ENCODE measurements at places on chromosomes 3 and 15.

- DNase-seq = no peak
These were observed 89.2 kb upstream of the MITF start for GRCh38 chr3:69650066-69650419.

GRCh38 chr15:28100516-28101195 is 1.5 kb upstream of the OCA2 start:
- no peak for DNase-seq

- DNase-seq = no peak
These were observed 1.2 kb upstream of the USF3 start for GRCh38 chr3:113697500-113698090.

DNA sequence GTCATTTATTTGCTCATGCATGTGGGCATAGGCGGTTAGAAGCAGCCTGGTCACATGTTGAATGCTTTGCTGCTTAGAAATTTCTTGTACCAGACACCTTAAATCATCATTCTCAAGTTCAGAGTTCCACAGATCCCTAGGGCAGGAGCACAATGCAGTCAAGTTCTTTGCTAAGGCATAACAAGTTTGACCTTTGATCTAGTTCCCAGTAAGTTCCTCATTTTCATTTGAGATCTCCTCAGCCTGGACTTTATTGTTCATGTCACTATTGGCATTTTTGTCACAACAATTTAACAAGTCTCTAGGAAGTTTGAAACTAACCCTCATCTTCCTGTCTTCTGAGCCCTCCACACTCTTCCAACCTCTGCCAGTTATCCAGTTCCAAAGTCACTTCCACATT is 22.8 kb downstream of the HGD start:
- no peak for DNase-seq

GRCh38 chr3:27680517-27681246 is 41.4 kb downstream of the EOMES start:
- DNase-seq = no peak

GRCh38 chr3:126704494-126705214 is 614 bp downstream of the CHCHD6 start:
- DNase-seq = no peak

DNA sequence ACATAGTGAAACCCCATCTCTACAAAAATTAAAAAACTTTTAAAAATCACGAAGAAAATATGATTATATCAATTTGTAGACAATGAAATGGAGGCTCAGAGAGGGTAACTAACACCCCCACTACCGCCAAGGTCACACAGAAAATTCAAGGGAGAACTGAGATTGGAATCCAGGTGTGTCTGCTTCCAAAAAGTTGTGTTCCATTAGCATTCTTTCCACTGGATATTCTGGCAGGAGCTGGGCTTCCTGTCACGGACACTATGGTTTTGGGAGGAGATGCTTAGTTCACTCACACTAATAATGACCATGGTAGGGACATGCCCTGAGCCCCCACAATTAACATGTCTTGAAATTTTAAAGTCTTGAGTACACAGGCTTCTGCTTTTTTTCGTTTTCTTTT is 28.8 kb downstream of the CTSH start:
- no peak for DNase-seq

DNA sequence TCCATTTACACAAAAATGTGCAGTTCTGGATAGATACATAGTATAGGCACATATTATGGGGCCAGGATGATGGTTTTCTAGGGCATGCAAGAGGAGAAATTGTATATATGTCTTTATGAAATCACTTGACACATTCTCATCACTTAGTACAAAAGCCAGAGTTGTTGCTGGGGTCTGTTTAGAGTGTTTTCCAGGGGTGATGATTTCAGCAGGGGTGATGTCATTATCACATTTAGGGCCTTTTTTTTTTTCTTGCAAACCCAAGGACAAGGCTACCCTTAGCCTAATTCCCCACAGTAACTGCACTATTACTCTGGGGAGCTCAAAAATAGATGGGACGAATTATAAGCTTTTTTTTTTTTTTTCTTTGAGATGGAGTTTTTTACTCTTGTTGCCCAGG is 3.6 kb downstream of the ZNF589 start:
- no peak for DNase-seq

- DNase-seq = no peak
These were observed 5.7 kb downstream of the ABHD5 start for GRCh38 chr3:43696441-43696840.

- peak; percentile 48 for DNase-seq
These were observed 46.1 kb upstream of the SEMA4B start for GRCh38 chr15:90154861-90155626.

GRCh38 chr3:69212411-69213160 is 90.2 kb upstream of the LMOD3 start:
- DNase-seq = no peak

DNA sequence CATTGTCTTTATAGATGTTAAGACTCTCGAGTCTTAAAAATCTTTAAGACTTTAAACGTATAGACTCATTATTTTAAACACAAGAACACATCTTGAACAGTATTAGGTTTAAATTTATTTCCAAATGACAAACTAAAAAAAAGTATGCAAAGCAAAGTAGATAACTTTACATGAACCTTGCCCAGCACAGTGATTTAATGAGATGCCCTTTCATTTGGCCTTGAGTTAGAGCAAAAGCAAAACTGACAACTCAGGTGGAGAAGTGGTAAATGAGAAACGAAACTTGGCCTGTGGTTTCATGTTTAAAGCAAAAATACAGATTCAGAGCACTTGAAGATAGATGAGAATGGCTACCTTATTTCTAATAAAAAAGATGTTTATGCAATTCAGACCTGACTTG is 8.6 kb downstream of the GPR15 start:
- no peak for DNase-seq

DNA sequence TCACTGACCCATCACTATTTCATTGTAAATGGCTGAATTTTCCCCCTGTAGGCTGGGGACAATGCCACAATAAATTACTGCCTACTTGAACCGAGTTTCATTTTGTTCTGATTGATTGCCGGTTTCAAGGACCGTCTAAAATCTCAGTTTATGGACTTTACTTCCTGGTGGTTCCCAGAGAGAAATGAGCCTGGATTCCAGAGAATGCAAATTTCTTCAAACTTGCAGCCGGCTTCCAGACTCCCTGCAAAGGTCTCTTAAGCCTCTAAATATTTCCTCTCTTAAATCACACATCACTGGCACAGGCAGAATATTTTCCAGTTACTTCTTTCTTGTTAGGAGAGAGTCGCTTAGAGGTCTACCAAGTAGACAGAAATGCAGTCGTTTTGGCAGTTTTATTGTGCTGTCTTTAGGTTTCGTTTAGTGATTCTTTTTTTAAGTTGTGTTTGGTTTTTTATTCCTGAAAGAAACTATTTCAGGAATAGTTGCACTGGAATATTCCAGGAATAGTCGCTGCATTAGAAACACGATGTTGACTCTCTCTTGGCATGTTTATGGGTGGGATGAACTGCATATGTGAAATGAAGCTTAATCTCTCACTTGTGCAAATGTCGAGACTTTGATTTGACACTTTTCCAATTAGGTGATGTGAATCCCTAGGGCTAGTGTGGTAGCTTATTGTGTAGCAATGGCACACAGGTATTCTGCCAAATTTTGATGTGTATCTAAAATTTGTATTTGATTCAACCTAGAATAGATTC is 284.1 kb upstream of the NR2E3 start:
- DNase-seq = no peak

GRCh38 chr3:122934251-122934650 is 93.3 kb downstream of the SEMA5B start:
- DNase-seq = no peak

DNA sequence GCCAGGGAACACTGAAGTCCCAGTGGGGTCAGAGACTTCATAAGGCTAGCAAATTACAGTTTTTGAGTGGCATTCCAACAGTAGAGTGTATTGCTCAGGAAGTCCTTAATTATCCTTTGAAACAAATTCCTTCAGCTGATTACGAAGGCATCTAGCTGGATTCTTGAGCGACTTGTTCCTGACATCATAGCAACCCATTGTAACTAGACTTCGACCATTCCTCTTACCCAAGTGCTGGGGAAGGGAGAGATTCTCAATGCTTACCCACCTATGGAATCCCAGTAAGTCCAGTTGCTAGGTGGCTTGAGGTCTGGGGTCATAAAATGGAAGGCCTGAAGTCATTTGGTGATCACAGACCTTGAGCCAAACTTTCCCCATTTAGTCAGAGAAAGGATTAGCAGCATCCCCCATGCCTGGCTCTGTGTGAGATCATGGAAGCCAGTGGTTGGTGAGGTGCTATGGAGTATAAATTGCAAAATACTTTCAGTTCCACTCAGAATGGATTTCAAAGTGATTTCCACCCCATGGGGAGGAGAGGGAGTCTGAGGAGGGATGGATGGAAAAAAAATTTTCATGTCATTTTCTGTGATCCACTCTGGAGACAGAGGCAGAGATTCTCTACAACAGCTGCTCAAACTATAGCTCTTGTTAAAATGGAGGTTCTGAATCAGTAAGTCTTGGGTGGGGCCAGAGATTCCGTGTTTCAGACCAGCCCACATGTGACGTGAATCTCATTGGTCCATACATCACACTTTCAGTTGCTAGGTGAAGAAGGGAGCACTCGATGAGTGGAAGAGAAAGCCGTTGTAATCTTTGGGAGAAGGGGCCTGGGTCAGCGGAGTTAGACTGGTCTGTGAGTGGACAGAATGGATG is 45.7 kb downstream of the CD86 start:
- DNase-seq = no peak

GRCh38 chr15:74977599-74977998 is 17.8 kb upstream of the SCAMP5 start:
- DNase-seq = no peak

- no peak for DNase-seq
These were observed 415.5 kb downstream of the NAALADL2 start for GRCh38 chr3:175274474-175275218.

DNA sequence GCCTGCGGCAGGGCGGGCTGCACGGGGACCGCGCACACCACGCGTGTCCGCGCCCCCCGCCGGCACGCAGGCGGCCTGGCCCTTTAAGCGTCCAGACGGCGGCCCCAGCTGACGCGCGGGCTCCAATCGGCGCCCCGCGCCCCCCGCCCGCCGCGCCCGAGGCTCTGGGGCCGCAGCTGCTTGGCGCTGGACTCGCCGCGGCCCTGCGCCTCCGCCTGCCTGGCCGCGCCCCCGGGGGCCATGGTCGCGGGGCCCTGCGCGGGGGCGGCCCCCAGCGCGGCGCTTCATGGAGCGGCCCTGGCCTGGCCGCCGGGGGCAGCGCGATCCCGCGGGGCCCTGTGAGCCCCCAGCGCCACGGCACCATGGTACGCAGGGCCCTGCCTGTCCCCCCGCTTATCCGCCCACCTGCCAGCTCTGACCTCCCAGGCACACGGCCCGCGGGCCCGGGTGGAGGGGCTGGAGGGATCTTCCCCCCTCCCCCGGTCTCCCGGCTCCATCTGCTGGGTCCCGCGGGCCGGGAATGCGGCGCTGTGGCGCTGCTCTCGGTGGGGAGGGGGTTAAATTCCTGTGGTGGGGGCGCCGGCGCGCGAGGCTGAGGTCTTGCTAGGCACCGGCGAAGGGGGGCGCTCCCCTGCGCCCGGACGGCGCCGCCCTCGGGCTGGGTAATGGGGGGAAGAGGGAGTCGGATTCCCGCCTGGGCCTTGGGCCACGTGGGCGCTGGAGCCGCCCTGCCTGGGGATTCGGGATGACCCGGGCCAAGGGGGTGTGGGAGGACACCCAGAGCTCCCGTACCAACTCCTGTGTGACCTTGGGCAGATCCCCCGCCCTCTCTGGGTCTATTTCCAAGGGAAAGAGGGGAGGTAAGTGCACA is 1.1 kb downstream of the ZBTB47 start:
- DNase-seq = peak; percentile 46

DNA sequence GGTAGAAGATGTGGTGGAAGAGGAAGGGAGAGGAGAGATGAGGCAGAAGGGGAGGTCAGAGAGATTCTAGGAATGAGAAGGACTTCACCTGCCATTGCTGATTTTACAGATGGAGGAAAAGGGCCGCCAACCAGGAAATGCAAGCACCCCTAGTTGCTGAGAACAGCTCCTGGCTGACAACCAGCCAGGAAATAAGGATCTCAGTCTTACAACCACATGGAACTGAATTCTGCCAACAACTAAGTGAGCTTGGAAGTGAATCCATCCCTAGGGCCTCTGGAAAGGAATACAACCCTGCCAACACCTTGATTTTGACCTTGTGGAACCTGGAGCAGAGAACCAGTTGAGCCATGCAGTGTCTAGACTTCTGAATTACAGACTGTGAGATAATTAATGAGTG is 86.6 kb downstream of the EDEM1 start:
- no peak for DNase-seq

DNA sequence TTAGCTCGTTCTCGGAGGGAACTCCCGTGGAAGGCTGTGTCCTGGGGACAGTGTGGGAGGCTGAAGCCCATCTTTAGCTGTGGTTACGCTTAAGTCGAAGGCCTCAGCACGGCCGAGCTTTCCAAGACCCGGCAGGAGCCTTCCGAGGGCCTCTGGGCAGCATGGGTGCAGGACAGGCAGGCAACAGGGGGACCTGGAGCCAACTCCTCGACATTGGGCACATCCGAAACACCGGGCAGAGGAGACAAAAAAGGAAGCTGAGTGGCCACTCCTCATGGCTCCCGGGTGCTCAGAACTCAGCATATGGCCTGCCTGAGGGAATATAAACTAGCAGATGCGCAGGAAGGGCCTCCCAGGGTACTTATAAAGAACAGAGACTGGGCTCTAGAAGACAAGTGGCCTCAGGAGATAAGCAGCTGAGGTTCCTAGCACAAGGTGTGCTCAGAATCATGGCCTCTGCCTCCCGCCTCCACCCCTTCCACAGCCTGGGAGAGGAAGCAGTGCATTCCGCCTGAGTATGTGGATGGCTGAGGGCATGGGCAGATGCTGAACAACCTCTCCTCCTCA is 34.1 kb downstream of the ABTB1 start:
- peak; percentile 3 for DNase-seq

DNA sequence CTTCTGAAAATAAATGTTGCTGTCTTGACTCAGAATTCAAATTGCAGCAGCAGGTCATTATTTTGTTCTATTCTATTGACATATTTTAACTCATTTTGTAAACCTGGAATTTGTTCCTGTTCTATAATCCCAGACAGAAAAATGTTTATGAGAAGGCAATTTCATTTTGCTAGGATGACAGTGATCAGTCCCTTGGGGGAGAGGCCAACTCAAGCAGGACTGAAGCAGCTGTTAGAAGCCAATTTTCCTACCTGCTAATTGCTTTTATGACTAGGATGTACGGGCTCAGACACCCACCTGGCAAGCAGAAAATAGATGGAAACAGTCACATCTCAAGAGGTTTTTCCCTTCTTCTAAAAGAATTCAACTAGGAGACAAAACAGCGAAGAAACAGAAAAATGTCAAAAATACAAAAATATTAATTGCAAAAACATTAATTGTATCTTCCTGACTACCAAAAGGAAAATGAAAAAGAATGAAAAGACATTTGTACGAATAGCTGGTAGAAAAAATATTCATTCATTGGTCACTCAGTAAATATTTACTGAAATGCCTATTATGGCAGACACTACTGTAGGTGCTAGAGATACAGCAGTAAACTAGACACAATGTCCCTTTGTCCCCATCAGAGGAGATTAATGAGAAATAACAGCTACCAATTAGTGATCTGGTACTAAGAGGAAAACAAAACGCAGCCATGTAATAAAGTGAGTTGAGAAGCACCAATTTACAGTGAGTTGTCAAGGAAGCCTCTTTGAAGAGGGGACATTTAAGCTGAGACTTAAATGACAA is 73.5 kb downstream of the PEAK1 start:
- no peak for DNase-seq

- DNase-seq = no peak
These were observed 113.9 kb downstream of the OXNAD1 start for GRCh38 chr3:16378920-16379319.

All from transverse colon (tissue), 4 donors.